Peyer's patch (tissue), 4 donors: ENCODE measurements at places on chromosomes 3 and 15. TPM values are rescaled to one million over a fixed set of nuclear protein-coding genes. Genes with fewer than 3 reads are reported as not detected.
A peak's percentile ranks its signal among the peaks of the same experiment; 100 is the strongest.

C15orf62 gene
- total RNA-seq, result not detected

CHAC1 gene
- not detected for total RNA-seq

FBXO40 gene
- not detected for total RNA-seq

ACTR8 gene
- 53.6 TPM for total RNA-seq

DNA sequence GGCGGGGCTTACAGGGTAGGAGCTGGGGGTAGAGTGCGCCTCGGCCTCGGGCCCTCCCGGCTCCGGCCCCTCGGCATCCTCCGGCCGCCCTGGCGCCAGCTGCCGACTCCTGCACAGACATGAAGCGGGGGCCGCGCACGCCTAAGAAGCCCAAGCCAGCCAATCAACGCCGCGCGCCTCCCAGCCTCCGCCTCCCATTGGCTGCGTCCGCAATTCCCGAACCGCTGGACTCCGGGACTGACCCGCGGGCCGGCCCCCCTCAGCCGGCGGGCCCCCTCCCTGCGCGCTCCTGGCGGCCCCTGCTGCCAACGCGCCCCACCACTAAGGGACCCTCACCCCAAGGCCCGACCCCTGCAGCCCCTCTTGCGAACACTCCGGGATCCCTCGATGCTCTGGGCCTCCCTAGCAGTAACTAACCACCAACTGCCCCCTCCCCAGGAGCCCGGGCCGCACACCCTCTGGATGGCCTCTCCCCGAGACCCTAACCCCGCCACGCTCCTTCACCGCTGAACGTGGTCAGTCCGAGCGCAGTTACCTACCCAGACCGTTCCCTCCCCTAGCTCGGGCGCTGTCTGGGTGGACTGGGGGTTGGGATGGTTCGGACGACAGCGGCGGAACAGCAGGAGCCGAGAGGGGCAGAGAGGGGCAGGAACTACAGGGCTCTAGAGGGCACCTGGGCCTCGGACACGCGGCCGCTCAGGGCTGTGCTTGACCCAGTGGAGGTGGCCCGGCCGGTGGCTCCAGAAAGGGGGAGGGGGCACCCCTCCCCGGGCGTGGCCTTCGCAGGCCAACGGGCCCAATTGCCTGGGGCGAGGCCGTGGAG, 5.0 kb downstream of the GATA2 start:
- no peak for DNase-seq
- peak overlapping the region; percentile 36 for H3K27ac ChIP-seq
- peaks cover 86% of the 10 kb centered on the region for H3K27me3 ChIP-seq
- peak overlapping the region; percentile 29 for H3K4me3 ChIP-seq

DNA sequence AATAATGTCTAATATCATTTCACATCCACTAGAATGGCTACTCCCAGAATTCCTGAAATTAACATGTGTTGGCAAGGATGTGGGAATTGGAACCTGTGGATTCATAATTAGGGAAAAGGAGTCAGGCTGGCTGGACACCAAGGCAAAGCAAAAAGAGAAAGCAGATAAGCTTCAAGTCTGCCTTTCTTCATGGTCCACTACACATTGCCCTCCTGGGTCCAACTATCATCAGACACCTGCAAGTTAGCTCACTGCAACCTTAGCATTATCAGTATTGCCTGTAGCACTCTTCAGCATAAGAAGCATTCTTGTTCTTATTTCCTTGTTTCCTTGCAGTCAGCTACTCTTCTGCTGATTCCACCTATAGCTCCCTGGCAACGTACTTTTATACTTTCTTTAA, 124.3 kb downstream of the ZNF280D start:
- H3K4me1 ChIP-seq, result no peaks in the 10 kb centered on the region
- H3K4me3 ChIP-seq, result no peak overlapping the region
- peak; percentile 49 for DNase-seq
- H3K27me3 ChIP-seq, result no peaks in the 10 kb centered on the region
- H3K27ac ChIP-seq, result no peak overlapping the region

DNA sequence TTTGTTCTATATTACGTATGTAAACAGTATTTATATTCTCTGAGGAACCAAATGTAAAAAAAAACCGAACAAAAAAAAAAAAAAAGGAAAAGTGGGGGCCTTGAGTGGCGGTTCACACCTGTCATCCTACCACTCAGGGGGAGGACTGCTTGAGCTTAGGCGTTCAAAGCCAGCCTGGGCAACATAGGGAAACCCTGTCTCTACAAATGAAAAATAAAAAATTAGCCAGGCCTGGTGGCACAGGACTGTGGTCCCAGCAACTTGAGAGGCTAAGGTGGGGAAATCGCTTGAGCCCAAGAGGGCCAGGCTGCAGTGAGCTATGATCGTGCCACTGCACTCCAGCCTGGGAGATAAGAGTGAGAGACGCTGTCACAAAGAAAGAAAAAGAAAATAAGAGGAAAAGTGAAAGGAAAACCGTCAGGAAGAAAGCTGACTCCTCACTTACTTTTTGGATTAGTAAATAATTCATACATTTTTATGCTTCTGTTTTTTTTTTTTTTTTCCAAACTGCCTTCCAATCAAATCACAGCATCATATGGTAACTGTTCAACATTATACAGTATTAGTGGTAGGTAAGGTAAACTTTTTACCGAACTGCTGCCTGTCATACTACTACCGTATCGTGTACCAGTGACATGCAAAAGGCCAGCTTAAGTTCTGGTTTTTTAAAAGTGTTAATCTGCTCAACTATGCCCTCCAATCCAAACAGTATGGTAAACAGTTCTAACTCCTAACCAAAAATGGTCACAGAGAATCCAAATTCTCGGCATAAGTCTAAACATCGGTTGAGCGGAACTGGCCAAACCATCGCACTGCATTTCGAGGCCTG, 1.2 kb downstream of the PHC3 start:
- no peak for DNase-seq
- H3K27me3 ChIP-seq, result no peaks in the 10 kb centered on the region
- H3K4me3 ChIP-seq, result peak overlapping the region; percentile 96

- no peaks in the 10 kb centered on the region for H3K36me3 ChIP-seq
- no peak overlapping the region for H3K27ac ChIP-seq
- no peak overlapping the region for H3K4me3 ChIP-seq
- no peaks in the 10 kb centered on the region for H3K27me3 ChIP-seq
Observed at GRCh38 chr15:98858610-98859023, 149.0 kb downstream of the PGPEP1L start.

- H3K4me1 ChIP-seq, result no peaks in the 10 kb centered on the region
- no peaks in the 10 kb centered on the region for H3K27me3 ChIP-seq
- H3K4me3 ChIP-seq, result no peak overlapping the region
- no peaks in the 10 kb centered on the region for H3K36me3 ChIP-seq
- H3K27ac ChIP-seq, result no peak overlapping the region
Observed at GRCh38 chr15:30062881-30063280, 19.9 kb upstream of the GOLGA8J start.

DNA sequence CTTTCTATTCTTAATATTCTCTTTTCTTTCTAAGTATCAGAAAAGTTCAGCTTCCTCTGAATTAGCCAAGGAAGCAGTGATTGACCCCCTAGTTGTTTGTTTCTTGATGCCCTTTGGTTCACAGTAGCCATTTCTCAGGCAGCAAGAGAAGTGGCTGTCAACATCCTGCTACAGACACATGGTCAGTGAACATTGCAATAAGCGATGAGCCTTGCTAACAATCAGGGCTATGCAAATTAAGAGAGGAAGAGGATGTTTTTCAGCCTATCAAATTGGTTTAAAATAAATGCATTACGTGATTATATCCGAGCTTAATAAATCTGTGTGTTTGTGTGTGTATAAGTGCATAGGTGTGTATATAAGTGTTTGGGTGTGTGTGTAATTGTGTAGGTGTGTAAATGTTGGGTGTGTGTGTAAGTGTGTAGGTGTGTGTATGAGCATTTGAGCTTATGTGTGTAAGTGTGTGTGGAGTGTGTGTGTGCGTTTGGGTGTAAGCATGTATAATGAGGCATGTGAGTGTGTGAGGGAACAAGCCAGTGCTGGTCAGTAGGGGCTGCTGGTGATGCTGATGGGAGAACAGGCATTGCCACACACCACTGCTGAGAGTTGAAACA, 78.1 kb upstream of the XCR1 start:
- no peaks in the 10 kb centered on the region for H3K4me1 ChIP-seq
- no peaks in the 10 kb centered on the region for H3K36me3 ChIP-seq

- H3K27me3 ChIP-seq, result no peaks in the 10 kb centered on the region
- no peaks in the 10 kb centered on the region for H3K4me1 ChIP-seq
- DNase-seq, result no peak
- H3K4me3 ChIP-seq, result no peak overlapping the region
Observed at GRCh38 chr3:115068799-115069198, 78.3 kb downstream of the ZBTB20 start.

GRCh38 chr15:53296603-53297002, 462.9 kb downstream of the WDR72 start:
- H3K4me3 ChIP-seq, result no peak overlapping the region
- H3K27me3 ChIP-seq, result no peaks in the 10 kb centered on the region
- no peak for DNase-seq
- H3K4me1 ChIP-seq, result no peaks in the 10 kb centered on the region
- no peak overlapping the region for H3K27ac ChIP-seq

GRCh38 chr3:17431004-17431403, 311.4 kb downstream of the TBC1D5 start:
- no peak overlapping the region for H3K4me3 ChIP-seq
- no peaks in the 10 kb centered on the region for H3K36me3 ChIP-seq
- no peak overlapping the region for H3K27ac ChIP-seq
- no peaks in the 10 kb centered on the region for H3K27me3 ChIP-seq
- no peaks in the 10 kb centered on the region for H3K4me1 ChIP-seq

DNA sequence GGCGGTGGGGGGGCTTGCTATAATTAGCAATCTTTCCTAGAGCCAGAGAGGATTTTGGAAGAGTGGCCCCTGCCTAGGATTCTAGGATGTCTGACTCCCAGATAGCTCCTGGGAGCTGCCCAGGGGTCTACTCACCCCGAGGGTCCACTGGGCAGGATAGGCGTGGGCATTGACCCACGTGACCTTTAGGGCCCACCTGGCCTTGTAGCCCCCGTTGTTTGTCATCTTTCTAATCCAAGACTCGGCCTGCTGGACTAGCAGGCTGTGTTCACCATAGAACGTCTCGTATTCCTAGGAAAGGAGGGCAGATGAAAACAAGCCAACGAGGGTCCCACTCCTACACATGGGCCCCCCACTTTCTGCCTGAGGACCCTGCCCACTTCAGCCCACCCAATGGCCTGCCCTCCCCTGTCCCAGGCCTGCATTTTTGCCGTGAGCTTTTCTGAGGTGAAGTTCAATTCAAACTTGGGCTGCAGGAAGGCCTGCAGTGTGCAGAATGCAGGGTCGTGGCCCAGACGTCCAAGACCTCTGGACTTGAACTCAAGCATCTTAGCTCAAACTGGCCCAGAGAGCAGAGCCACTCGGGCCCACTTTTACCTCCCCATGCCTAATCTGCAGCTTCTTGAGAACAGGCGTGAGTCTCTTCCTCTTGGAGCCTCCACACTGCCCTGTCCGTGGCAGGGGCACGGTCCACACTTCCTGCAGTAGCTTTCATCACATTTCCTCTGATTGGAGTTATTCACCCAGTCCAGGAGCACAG, 41.5 kb downstream of the MUC4 start:
- no peaks in the 10 kb centered on the region for H3K4me1 ChIP-seq
- no peaks in the 10 kb centered on the region for H3K36me3 ChIP-seq
- no peaks in the 10 kb centered on the region for H3K27me3 ChIP-seq

- H3K36me3 ChIP-seq, result no peaks in the 10 kb centered on the region
- no peaks in the 10 kb centered on the region for H3K4me1 ChIP-seq
- H3K27me3 ChIP-seq, result no peaks in the 10 kb centered on the region
- H3K4me3 ChIP-seq, result no peak overlapping the region
Observed at GRCh38 chr3:179186426-179186825, 38.3 kb downstream of the PIK3CA start.
